Activated CD8-positive, alpha-beta T cell treated with anti-CD3 and anti-CD28 coated beads, Interleukin-2, amount 10 ng/mL, durations not matched to agents 7 days and 5 days (primary cell): ENCODE measurements at places on chromosomes 6 and 20. TPM values are rescaled to one million over a fixed set of nuclear protein-coding genes. Genes with fewer than 3 reads are reported as not detected.

- no peak for DNase-seq
- H3K36me3 ChIP-seq = no peaks in the 10 kb centered on the region
- no peak overlapping the region for H3K27ac ChIP-seq
- no peaks in the 10 kb centered on the region for H3K4me1 ChIP-seq
- peaks cover 2% of the 10 kb centered on the region for H3K27me3 ChIP-seq
These were observed 2.1 kb downstream of the SGK2 start for GRCh38 chr20:43560974-43561373.

The GINS1 gene
- total RNA-seq = 40.8 TPM

GRCh38 chr6:105500693-105501092 lies 97.8 kb upstream of the PREP start:
- H3K27me3 ChIP-seq = peaks cover 15% of the 10 kb centered on the region
- H3K4me1 ChIP-seq = no peaks in the 10 kb centered on the region
- no peak overlapping the region for H3K27ac ChIP-seq
- H3K4me3 ChIP-seq = no peak overlapping the region

DNA sequence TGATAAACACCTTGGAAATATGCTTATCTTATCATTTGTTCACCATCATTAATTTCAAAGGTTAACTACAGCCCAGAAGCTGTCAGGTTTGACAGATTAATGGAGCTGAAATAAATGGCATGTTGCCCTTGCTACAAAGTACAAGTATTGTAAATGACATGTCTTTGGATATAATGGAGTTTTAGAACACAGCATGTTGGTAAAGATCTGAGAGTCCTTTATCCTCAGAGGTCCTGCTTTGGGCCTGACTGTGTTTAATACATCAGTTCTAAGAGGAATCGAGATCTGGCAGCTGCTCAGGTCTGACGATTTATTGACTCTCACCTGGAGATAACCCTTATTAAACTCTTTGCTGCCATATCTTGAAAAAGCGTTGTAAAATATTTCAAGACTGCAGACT lies 222.7 kb upstream of the OPRM1 start:
- H3K27me3 ChIP-seq = no peaks in the 10 kb centered on the region
- no peak overlapping the region for H3K27ac ChIP-seq
- no peaks in the 10 kb centered on the region for H3K36me3 ChIP-seq
- DNase-seq = no peak

The RCAN2 gene
- not detected for total RNA-seq

GRCh38 chr6:118367314-118367713 lies 180.8 kb upstream of the PLN start:
- H3K27ac ChIP-seq = no peak overlapping the region
- DNase-seq = no peak
- no peaks in the 10 kb centered on the region for H3K27me3 ChIP-seq

DNA sequence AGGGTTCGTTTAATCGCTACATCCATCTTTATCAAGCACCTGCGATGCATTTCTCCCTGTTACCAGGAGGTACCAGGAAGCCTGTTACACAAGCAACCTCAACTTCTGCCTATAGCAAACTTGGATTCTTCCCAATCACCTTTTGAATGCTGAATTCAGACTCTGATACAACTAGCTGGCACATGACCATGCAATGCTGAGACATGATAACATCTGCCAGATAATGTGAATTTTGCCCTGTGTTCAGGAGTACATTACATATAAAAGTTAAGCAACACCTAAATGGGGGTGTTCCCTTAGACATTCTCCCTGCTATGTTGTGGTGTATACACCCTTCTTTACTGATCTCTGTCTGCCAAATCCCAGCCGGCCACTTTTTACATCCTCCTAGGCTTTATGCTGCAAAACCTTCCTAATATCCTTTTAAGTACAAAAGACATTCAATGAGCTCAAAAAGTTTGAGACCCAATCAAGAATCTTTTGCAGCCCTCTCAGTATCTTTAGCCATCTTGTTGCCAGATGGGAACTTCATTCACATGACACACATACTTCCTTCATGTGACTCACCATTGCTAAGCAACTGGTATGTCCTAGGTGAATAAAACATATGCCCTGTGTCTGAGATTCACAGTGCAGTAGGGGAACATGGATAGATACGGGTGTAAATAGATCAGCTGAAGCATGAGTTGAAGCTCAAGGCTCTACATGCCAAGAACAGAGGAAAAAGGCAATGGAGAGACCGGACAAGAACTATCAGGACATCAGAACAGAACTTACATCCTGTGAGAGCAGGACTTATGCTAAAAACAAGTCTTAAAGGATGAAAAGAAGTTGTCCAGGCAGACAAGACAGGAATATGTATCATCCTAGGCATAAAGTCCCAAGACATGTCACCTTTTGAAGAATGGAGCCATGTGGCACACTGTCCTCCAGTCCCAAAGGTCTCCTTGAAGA lies 84.3 kb downstream of the ZHX3 start:
- no peak for DNase-seq
- H3K27me3 ChIP-seq = no peaks in the 10 kb centered on the region
- peaks cover 38% of the 10 kb centered on the region for H3K4me1 ChIP-seq
- no peak overlapping the region for H3K4me3 ChIP-seq

DNA sequence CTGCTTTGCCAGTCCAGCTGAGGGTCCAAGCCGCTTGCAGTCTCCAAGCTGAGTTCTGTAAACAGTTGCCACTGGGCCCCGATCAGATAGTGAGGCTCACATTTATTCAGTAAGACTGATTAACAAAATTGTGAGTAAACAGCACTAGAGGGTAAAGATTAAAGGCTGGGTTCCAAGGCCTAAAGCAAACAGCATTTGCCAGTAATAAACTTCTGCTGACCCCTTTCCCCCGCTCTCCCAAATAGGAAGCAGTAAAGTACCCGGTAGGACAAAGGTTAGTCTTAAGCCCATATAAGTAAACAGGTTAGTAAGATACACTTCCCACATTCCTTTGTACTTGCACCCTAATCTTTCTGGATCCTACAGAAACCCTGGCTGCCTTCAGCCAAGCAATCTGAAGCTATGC lies 181.8 kb downstream of the MEI4 start:
- no peak for DNase-seq
- H3K4me3 ChIP-seq = no peak overlapping the region
- no peaks in the 10 kb centered on the region for H3K36me3 ChIP-seq
- H3K4me1 ChIP-seq = no peaks in the 10 kb centered on the region

GRCh38 chr6:74753883-74754600 lies 451.8 kb downstream of the COL12A1 start:
- no peaks in the 10 kb centered on the region for H3K27me3 ChIP-seq
- H3K36me3 ChIP-seq = no peaks in the 10 kb centered on the region
- H3K27ac ChIP-seq = no peak overlapping the region
- no peaks in the 10 kb centered on the region for H3K4me1 ChIP-seq

The PSMF1 gene
- total RNA-seq = 150 TPM

DNA sequence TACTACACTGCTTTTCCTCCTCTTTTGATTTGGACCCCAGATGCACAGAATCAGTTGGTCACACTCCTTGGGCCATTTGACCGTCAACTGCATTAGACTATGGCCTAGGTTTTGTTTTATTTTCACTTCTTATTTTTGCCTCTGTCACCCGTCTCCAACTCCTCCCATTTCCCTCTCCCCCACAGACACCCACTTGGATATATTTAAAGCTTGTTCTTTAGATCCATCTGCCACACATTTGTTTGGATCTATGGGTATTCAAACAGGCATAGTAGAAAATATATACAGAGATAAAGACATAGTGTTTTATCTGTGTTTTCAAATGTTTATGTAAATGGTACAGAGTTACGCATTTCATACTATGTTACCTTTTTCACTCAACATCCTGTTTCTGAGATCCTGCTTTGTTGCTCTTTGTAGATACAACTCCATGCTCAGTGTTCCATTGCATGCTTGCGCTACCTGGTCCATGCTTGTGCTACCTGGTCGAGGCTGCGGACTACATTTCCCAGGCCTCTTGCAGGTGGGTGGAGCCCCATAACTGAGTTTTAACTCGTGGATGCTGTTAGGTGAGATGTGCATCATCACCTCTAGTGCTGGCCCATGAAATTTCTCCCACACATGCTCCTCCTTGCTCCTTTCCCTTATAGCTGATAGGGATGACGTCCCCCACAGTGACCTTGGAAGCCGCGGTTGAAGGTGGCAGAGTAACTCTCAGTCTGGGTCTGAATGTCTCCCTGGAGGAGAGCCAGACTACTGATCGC lies 11.5 kb upstream of the PREX1 start:
- no peak overlapping the region for H3K4me3 ChIP-seq
- DNase-seq = no peak
- peaks cover 21% of the 10 kb centered on the region for H3K27me3 ChIP-seq
- no peaks in the 10 kb centered on the region for H3K4me1 ChIP-seq
- no peak overlapping the region for H3K27ac ChIP-seq

DNA sequence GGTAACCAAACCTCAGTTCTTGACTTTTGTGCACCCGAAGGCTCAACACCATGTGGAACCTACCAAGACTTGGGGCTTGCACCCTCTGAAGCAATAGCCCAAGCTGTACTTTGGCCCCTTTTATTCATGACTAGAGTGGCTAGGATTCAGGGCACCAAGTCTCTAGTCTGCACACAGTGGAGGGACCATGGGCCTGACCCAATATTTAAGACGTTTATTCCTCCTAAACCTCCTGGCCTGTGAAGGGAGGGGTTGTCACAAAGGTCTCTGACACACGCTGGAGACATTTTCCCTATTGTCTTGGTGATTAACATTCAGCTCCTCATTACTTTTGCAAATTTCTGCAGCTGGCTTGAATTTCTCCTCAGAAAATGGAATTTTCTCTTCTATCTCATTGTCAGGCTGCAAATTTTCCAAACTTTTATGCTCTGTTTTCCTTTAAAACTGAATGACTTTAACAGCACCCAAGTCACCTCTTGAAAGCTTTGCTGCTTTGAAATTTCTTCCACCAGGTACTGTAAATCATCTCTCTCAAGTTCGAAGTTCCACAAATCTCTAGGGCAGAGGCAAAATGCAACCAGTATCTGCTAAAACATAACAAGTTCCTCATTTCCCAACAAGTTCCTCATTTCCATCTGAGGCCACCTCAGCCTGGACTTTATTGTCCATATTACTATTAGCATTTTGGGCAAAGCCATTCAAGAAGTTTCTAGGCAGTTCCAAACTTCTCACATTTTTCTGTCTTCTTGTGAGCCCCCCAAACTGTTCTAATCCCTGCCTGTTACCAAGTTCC lies 481.4 kb upstream of the BTBD3 start:
- no peaks in the 10 kb centered on the region for H3K36me3 ChIP-seq
- no peaks in the 10 kb centered on the region for H3K27me3 ChIP-seq
- no peak for DNase-seq

GRCh38 chr6:44651604-44652003 lies 264.1 kb downstream of the CDC5L start:
- peaks cover 7% of the 10 kb centered on the region for H3K27me3 ChIP-seq
- H3K36me3 ChIP-seq = no peaks in the 10 kb centered on the region
- H3K27ac ChIP-seq = no peak overlapping the region
- no peak overlapping the region for H3K4me3 ChIP-seq
- DNase-seq = no peak
- H3K4me1 ChIP-seq = peaks cover 10% of the 10 kb centered on the region

DNA sequence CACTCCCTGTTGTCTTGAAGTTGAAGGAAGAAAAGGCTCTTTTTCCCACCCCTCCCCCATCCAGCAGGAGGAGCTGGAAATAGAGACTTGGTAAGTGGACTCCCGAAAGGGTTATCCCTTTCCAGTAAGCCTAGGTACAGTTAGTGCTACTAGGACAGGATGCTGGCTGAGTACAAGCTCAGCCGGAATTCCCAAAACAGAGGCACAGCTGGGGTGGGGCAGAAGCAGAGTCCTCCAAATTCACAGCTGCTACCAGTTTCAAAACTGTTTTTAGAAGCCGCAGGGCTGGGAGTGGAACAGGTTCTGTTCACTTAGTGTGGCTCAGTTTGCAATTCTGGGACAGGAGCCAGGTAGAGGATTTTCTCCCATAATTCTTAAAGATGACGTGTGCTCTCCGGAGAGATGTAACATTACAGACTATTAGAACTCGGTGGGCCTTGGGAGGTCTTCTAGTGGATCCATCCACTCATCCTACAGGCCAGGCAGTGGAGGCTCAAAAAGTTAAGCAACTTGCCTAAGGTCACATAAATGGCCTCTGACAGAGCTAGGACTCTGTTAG lies 19.0 kb upstream of the UTRN start:
- H3K4me3 ChIP-seq = no peak overlapping the region
- H3K36me3 ChIP-seq = no peaks in the 10 kb centered on the region
- no peaks in the 10 kb centered on the region for H3K4me1 ChIP-seq
- H3K27me3 ChIP-seq = no peaks in the 10 kb centered on the region

The EDN3 gene
- not detected for total RNA-seq

- peak overlapping the region; percentile 77 for H3K4me3 ChIP-seq
- DNase-seq = peak; percentile 38
- H3K27me3 ChIP-seq = peaks cover 22% of the 10 kb centered on the region
- H3K27ac ChIP-seq = peak overlapping the region; percentile 66
- peaks cover 20% of the 10 kb centered on the region for H3K4me1 ChIP-seq
These were observed 51.8 kb downstream of the SSR1 start for GRCh38 chr6:7261032-7261841.

DNA sequence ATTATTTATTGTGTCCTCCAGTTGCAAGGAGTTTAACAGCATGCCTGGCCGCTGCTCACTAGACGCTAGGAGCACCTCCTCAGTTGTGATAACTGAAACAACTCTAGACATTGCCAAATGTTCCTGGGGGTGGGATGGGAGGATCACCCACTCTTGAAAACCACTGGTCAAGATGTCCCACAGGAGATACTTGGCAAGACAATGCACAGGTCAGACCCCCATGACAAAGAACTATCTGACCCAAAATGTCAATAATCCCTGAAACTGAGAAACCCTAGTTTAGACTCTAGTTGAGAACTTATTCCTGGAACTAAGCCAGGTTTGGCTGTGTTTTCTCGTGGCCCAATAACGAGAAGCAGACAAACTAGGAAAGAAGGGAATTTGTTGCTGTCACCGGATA lies 9.5 kb upstream of the FKBPL start:
- no peaks in the 10 kb centered on the region for H3K4me1 ChIP-seq
- H3K27me3 ChIP-seq = peaks cover 12% of the 10 kb centered on the region
- H3K4me3 ChIP-seq = no peak overlapping the region
- DNase-seq = no peak

DNA sequence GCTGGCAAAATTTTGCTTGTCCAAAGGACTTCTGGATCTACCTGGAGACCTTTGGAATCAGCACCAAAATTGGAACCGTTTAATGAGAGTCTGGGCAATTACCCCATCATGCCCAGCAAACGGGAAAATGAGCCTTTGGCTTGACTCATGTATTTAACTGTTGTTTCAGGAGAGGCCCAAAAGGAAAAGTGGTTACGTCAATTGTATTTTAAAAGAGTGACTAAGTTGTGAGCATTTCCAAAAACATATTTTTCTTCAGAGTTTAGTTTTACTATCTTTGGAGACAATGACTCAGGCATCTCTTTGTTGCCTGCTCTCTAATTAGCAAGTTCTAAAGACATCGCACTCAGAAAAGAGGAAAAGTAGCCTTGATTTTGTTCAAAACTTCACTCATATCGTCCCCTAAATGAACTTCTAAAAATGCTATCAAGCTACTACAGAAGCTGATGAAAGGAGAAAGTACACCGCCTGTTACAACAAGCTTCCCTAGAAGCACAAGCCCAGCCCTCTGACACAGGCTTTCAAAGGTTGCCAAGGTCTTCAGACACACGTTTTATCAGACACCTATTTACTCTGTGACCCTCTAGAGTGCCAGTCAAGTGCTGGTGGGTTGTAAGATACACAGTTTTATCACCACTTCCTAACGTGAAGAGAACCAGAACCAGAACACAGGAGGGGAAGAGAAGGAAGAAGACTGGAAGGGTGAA lies 146.2 kb downstream of the TBX18 start:
- H3K27me3 ChIP-seq = no peaks in the 10 kb centered on the region
- H3K27ac ChIP-seq = no peak overlapping the region
- no peaks in the 10 kb centered on the region for H3K4me1 ChIP-seq
- no peak overlapping the region for H3K4me3 ChIP-seq
